Dermis blood vessel endothelial cell (primary cell): ENCODE measurements at places on chromosomes 13 and 19. TPM values are rescaled to one million over a fixed set of nuclear protein-coding genes. Genes with fewer than 3 reads are reported as not detected.

The CXCL17 gene
- total RNA-seq = not detected in 2 replicates

The CYP4F11 gene
- not detected in 2 replicates for total RNA-seq

The ZNF112 gene
- total RNA-seq = 8.3 and 9.9 TPM in 2 replicates

The IFI30 gene
- 8.0 and 8.5 TPM in 2 replicates for total RNA-seq

The ZNF534 gene
- not detected in 2 replicates for total RNA-seq

The ZNF726 gene
- total RNA-seq = 6.1 and 7.8 TPM in 2 replicates
